ENCODE measurements at places on chromosomes 7 and 10.

GRCh38 chr7:125561006-125561405, 631.4 kb upstream of the POT1 start:
- no peak for DNase-seq

DNA sequence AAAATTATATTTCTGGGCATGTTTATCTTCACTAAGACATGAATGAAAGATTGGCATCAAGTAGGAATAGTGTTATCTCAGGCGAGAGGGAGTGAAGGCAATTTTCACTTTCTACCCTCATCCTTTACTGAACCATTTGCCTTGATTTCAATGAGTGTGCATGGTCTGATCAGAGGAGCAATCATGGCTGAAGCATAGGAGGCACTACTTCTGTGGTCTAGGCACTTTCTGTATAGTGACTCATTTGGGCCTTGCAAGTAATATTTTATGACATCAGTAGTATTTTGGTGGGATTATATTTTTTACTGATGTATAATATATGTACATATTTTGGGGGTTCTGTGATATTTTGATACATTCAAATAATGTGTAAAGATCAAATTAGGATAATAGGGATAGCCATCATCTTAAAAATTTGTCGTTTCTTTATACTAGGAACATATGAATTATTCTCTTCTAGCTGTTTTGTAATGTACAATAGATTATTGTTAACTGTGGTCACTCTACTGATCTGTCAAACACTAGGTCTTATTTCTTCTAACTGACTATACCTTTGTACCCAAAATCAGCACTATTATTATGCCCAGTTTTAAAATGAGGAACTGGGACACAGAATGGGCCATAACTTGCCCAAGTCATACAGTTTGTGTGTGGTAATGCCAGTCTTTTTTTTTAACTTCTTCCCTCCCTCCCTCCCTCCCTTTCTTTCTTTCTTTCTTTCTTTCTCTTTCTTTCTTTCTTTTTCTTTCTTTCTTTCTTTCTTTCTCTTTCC, 101.9 kb downstream of the RAB11FIP2 start:
- no peak for DNase-seq

DNA sequence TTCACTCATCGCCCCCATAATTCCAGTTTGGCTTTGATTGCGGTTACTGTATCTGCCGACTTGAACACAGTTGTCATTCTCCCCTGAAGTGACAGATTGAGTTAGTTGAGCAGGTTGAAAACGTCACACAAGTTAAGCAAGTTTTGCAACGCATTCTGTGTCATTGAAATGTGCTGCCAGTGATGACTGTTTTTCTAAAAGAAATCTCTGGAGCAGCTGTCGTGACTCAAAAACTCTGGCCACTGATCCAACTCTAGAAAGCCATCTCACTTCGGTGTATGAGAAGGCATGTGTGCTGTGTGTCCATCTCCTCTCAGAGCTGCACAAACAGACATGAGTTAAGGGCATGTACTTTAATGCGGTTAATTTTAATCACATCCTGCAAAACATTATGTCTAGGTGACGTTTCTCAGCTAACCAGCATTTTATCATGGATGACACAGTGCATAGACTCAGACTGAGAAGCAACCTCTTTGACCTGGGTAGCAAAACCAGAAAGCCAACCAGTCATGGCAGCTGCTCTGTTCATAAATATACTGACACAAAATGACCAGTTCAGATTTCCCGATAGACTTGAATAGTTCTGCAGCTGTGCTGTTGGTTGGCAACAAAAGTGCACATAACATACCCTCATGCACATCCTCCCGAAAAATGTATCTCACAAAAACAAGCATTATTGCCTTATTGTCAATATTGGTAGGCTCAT, 69.3 kb downstream of the CSTF2T start:
- no peak for DNase-seq

- DNase-seq, result no peak
Measured at GRCh38 chr7:28678431-28678965, 266.2 kb downstream of the CREB5 start.
